ENCODE measurements at places on chromosomes 5 and 9. TPM values are rescaled to one million over a fixed set of nuclear protein-coding genes. Genes with fewer than 3 reads are reported as not detected.

The STOML2 gene
- 247 TPM for total RNA-seq

The RAB14 gene
- total RNA-seq: 45.8 TPM

The KLF4 gene
- 17.1 TPM for total RNA-seq

The TAF11L2 gene
- total RNA-seq: not detected

The PCDHGA12 gene
- not detected for total RNA-seq

The ERCC8 gene
- 12.9 TPM for total RNA-seq

The NEURL1B gene
- total RNA-seq: 3.3 TPM

The JAKMIP2 gene
- not detected for total RNA-seq

The AGXT2 gene
- total RNA-seq: not detected

The LOX gene
- 2.0 TPM for total RNA-seq

The CARTPT gene
- not detected for total RNA-seq

The IL7R gene
- total RNA-seq: 0.46 TPM

The IFNK gene
- total RNA-seq: not detected

The DNAH5 gene
- 1.4 TPM for total RNA-seq

The BRD3 gene
- 22.4 TPM for total RNA-seq

The NREP gene
- 2.4 TPM for total RNA-seq
